ENCODE measurements at places on chromosomes 5 and 9.
A peak's percentile ranks its signal among the peaks of the same experiment; 100 is the strongest.

GRCh38 chr9:88013035-88013434 lies 38.7 kb upstream of the CDK20 start:
- no peak for DNase-seq

- no peak for DNase-seq
Observed at GRCh38 chr9:124477648-124478285, 27.5 kb downstream of the ADGRD2 start.

DNA sequence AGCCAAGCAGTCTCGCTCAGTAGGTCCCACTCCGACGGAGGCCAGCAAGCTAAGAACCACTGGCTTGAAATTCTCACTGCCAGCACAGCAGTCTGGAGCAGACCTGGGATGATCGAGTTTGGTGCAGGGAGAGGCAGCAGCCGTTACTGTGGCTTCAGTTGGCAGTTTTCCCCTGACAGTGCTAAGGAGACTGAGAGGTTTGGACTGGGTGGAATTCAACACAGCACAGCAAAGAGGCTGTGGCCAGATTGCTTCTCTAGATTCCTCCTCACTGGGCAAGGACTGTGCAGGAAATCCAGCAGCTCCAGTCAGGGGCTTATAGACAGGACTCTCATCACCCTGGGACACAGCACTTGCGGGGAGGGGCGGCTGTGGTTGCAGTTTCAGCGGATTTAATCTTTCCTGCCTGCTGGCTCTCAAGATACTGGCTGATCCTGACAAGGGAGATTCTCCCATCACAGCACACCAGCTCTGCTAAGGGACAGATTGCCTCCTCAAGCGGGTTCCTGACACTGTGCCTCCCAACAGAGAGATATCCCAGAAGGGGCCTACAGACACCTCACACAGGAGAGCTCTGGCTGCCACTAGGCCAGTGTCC lies 122.1 kb downstream of the YIPF5 start:
- DNase-seq = no peak

DNA sequence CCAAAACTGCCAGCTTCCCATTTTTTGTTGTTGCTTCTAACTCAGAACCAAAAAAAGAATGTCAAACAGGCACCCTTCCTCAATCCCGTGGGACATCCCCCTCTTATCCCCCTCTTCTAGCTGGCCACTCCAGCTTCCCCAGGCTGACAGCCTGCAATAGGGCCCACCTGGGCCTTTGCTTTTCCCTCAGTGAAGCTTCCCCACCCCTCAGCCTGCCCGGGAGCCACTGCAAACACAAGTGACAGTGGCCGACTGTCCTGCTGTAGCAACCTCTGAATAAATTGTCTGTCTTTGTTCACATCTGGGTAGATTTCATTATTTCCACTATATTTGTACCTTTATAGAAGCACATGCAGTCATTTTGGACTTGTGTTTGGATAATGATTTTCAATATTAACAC lies 245.3 kb downstream of the GADD45G start:
- DNase-seq = no peak

DNA sequence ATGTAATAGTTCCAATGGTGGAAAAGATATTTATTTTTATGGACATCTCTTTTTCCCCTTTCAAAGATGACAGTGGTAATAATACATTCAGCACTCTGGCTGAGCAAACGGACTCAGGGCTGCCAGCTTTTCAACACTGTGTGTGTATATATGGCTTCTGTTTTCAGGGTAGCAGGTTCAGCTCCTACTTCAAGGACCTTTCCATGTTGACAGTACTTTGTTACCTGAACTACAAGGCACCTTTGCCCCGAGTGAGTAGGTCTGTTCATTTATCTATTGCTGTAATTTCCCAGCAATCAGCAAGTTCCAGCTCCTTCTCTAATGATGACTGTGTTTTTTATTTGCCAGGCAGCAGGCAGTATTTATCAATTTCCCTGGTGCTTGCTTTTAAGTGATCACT lies 387.4 kb upstream of the KIF2A start:
- no peak for DNase-seq

GRCh38 chr9:98884849-98885248 lies 58.9 kb upstream of the COL15A1 start:
- no peak for DNase-seq

GRCh38 chr5:93600409-93601070 lies 17.5 kb downstream of the NR2F1 start:
- DNase-seq = no peak

- no peak for DNase-seq
Observed at GRCh38 chr9:21744841-21745240, 57.6 kb upstream of the MTAP start.

DNA sequence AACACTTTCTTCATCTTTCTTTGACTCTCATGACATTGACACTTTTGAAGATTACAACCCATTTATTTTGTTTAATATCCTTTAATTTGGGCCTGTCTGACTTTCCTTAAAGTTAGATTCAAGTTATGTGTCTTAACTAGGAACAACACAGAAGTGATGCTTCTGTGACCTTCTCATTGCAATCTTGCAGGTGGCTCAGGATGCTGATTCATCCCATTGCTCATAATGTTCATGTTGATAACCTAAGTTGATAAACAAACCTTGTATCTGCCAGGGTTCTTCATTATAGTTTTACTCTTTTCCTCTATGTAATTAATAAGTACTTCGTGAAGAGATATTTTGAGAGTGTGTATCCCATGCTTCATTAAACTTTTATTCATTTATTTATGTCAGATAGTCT lies 107.2 kb upstream of the SHB start:
- no peak for DNase-seq

DNA sequence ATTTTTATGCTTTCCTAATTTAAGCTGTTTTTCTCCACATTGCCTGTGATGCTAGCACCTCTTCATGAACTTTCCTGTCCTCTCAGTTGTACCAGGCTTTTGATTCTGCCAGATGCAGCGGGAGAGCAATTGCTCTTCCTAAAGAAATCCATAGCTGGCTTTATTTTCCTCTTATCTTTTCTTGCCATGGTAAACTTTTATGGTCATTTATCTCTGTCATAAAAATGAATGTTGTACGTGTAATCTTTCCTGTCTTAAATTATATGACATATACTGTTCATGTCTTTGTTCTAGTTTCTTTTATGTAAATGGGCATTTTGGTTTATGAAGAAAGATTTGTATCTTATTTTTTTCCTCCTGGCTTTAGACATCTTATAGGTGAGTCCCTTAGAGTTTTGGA lies 127.5 kb downstream of the SH3GL2 start:
- DNase-seq = no peak

DNA sequence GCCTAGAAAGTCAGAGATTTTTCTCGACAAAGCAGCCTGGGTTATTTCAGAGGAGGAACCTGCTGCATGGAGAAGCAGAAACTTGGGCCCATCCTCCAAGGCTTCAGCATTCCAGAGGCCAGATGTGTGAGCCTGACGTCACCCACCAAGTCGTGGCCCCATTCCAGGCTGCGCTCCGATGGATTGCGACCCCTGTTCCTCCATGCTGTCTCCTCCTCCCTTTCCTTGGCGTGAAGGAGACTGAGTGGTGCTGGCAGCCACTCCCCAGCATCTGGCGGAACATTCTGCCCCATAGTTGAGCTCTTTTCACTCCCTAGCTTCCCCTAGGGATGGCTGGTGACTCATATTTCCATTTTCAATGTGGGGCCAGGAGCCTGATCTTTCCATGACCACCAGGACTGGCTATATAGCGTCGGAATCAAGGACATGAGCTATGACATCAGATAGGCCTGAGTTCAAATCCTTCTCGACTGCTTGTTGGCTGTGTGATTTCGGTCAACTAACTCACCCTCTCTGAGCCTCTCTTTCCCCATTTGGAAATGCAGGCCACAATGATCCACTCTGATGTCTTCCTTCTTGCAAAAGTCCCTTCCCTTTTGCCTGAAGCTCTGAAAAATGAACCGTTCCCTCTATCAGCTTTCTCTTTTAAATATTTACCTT lies 24.5 kb upstream of the DUSP1 start:
- peak; percentile 82 for DNase-seq

DNA sequence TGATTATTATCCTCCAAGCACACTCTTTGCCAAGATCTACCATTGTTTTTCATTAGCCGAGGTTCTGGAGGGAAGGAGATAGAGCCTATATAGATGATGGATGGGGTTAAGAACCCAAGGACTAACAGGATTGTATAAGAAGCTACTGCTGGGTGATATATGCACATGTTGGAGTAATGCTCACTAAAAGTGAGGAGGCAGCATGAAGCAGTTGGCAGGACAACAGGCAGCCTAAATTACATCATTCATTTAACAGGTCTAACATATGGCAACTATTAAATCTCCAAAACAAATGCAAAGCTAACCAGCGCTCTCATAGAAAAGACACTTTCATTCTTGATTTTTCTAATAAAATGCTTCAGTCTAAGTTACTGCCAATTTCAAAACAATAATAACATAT lies 293.2 kb downstream of the EPB41L4A start:
- no peak for DNase-seq

DNA sequence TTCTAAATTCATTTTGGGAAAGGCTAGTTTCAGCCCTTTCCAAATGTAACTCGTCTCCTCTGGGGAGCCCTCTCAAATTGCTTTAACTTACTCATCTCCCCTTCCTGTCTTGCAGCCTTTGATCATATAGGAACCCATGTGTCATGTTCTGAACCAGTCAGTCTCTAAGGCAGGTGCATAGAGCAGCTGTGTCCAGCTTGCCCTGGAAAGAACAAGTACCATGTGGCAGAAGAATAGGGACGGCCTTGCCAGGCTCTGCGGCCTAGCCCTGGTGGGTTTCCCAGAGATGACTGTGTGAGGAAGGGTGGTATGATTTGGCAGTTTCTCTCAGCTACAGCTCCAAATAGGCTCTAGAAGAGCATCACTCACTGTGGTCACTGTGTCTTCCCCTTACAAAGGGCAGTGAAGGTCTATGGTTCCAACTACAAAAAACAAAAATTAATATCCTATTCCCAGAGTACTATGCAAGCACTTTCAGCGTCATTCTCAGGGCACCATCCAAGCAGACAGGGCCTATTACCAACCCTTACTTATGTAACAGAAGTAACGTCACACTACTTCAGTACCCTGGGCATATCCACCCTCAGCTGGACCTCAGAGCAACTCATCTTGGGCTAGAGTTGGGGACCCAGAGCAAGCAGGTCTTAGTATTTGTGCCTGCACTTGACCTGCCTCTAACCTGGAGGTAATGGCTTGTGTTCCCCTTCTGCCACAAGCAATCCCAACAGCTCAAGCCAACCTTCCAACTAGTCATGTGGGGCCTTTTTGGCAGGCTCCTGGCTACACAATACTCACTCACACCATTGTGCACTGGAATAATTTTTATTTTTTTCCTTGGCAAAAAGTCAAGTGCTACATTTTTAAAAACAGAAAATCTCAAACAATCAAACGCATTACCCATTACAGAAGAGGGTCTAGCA lies 37.2 kb upstream of the UBAP2 start:
- DNase-seq = no peak

DNA sequence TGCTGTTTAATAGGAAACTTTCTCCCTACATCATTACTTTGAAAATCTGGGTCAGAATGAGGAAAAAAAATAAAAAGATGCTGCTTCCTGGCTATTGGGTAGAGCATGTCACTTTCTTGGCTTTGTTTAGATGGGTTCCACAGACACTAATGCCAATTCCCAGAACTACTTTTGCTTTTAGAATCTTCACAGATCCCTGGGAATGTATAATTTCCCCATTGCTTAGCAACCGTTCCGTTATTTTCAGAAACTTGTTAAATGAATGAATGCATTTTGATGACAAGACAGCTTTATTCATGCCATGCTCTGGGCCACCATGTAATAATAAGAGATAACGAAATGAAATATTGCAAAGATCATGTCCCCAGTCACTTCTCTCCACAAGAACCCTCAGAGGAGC lies 126.5 kb upstream of the TRPC7 start:
- DNase-seq = no peak

GRCh38 chr9:126225611-126226609 lies 100.7 kb upstream of the MVB12B start:
- DNase-seq = no peak

GRCh38 chr9:109168170-109168569 lies 1.1 kb upstream of the FRRS1L start:
- DNase-seq = no peak

DNA sequence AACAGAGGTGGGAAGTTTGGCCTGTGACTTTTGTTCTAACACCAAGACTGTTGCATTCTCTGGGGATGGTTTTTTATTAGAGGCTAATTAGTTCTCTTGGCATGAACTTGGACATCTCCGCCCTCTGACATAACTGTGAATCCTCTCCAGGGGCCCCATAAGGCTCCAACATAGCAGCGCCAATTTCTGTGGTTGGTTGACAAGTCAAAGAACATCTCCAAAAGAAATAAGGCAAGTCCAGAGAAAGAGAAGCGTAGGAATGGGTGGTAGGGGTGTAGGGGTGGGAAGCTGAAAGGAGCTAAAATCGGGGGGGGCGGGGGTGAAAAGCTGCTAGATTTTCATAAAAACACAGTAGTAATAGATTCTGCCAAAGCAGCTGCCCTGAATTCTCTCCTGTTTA lies 81.0 kb upstream of the DAB2 start:
- DNase-seq = no peak

DNA sequence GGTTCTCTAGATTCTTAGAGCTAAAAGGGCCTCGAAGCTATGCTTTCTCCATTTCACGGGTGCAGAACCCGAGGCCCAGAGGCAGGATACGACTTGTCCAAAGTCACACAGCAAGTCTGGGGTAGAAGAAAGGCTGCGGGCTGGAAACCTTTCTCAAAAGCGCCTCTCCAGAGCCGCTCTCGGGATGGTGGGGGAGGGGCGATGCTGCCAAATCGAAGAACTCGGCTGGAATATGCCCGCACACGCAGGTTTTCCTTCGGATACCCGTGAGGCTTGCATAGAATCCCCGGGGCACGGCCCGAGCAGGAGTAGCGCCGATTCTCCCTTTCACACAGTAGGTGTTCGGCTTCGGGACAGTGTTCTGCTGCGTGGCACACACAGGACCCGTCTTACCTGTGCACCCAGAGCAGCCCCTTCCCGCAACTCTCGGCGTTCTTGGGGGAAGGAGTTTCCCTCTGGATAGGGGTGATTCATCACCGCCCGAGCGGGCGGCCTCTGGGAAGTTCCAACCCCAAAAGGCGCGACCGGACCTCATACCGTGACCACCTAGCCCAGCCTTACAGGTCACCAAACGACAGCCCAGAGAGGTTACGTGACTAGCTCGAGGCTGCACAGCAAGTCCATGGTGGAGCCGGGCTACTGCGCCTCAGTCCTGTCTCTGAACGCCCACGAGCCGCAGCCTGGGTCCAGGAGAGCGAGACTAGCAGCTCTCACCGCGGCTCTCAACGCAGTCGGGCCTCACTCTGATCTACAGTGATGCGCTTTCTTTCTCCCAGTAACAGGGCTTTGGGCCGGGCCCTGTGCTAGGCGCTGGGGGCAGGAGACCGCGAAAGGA lies 4.1 kb downstream of the PAX5 start:
- no peak for DNase-seq

DNA sequence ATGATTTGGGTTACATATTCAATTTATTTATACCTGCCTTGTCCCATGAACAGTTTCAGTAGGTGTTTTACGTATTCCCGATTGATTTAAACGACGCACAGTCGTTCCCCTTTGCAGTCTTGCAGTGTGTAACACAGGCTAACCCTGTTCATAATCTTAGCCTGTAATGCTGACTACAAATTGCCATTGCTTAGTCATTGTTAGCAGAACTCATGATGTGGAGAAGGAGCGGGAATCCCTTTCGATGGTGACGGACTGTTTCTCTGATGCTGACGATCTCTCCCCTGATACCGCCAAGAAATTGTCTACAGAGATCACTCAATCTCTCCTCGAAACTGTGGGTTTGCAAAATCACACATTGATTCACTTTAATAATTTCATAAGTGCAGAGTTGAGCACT lies 93.2 kb downstream of the MRPL36 start:
- DNase-seq = no peak
